ENCODE measurements at places on chromosomes 2 and 18.

GRCh38 chr2:237998530-237998929 lies 31.7 kb downstream of the UBE2F start:
- no peak for DNase-seq

DNA sequence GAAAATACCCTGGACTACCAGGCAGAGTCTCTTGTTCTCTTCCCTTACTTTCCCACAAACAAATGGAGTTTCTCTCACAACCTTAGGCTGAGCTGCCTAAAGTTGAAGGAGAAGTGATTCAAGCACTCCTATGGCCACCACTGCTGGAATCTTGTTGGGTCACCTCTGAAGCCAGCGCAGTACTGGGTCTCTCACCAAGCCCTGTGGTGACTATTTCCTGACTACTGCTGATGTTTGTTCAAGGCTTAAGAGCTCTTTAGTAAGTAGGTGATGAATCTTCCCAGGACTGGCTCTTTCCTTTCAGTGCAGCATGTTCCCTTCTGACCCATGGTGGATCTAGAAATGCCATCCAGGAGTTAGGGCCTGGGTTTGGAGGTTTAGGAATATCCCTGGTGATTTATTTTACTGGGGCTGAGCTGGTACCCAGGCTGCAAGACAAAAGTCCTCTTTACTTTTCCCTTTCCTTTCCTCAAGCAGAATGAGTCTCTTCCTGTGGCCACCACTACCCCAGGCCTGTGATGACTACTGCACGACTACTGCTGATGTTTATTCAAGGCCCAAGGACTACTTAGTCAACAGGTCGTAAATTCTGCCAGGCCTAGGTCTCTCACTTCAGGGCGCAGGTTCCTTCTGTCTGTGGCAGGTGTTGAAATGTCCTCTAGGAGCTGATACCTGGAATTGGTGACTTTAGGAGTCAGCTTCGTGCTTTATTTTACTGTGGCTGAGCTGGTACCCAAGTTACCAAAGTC lies 121.8 kb downstream of the SLC4A10 start:
- DNase-seq, result no peak

DNA sequence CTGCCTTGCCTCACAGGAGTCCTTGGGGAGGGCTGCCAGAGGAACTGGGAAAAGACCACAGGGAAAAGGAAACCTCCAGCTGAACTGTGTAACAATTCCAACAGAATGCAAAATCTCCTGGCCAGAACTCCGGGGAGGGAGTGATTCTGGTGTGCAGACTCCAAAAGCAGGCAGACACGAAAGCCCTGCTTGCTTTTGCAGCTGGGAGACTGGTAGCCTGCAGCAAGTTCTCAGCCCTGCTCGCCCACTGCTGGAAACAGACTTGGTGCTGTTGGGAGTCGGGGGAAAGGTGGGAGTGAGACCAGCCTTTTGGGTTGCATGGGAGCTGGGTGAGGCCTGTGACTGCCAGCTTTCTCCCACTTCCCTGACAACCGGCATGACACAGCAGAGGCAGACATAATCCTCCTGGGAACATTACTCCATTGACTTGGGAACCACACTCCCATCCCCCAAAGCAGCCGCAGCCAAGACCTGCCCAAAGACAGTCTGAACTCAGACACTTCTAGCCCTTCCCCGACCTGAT lies 26.0 kb upstream of the NMI start:
- no peak for DNase-seq

- DNase-seq, result no peak
Measured at GRCh38 chr18:62796216-62796621, 80.9 kb downstream of the PHLPP1 start.

GRCh38 chr2:233353101-233353768 lies 1.1 kb upstream of the DGKD start:
- DNase-seq, result no peak

DNA sequence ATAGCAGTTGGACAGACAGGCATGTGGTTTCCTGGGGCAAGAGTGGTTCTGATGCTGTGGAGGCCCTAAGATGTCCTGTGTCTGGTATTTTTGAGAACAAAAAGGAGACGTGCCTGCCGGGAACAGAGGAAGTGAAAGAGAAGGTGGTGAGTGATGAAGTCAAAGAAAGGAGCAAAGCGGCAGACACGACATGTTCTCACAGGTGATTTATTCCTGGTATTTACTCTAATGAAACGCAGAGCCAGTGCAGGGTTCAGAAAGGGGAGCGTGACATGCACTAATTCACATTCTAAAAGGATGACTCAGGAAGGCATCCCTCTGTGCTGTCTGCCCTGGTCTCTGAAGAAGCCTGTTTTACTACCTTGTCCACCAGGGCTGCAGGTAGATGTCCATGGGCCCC lies 211.0 kb downstream of the KCNE4 start:
- DNase-seq, result no peak

- no peak for DNase-seq
Measured at GRCh38 chr2:164560902-164561301, 60.4 kb downstream of the GRB14 start.
